ENCODE measurements at places on chromosomes 7 and 10. TPM values are rescaled to one million over a fixed set of nuclear protein-coding genes. Genes with fewer than 3 reads are reported as not detected.

Gene LIPN
- not detected for total RNA-seq

Gene THAP5
- 18.8 TPM for total RNA-seq

Gene GJD4
- not detected for total RNA-seq

Gene SHTN1
- total RNA-seq, result 25.3 TPM

Gene AKR1B15
- total RNA-seq, result not detected

Gene RGS10
- 40.1 TPM for total RNA-seq

Gene MPP7
- total RNA-seq, result 6.9 TPM

Gene ATE1
- 22.6 TPM for total RNA-seq

Gene NAT16
- total RNA-seq, result 0.16 TPM

Gene EZH2
- total RNA-seq, result 13.8 TPM

Gene FOXP2
- total RNA-seq, result 3.3 TPM

Gene RSU1
- 138 TPM for total RNA-seq

Gene PLAU
- total RNA-seq, result 81.2 TPM

Gene ATG9B
- total RNA-seq, result 1.8 TPM

Gene TBX20
- 1.1 TPM for total RNA-seq

Gene GPNMB
- 0.91 TPM for total RNA-seq

Gene FAM25G
- total RNA-seq, result not detected

Gene ARHGEF35
- 4.4 TPM for total RNA-seq

Data from astrocyte (in vitro differentiated cells and primary cell).